Activated CD8-positive, alpha-beta memory T cell treated with anti-CD3 and anti-CD28 coated beads, Interleukin-2, amount 50 U/mL, for 4 hours (primary cell): ENCODE measurements at places on chromosomes 13 and 19.

GRCh38 chr19:293436-294110, 2.4 kb upstream of the PLPP2 start:
- no peak for DNase-seq

DNA sequence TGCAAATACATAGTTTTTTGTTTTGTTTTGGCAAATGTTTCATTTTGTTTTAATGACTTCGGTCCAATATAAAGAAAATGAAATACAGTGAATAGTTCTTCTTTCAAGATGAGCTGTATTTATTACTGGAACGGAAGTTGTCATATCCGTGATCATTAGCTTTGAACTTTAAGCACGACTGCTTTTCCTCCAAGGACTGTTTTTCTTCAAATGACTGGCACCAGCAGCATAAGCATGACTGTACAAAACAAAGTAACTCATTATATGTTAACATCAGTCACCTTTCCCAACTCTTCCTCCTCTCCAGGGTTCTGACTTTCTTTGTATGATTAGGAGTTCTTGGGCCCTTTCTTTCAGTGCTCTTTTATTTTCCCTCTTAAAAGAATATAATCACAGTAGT, 20.5 kb downstream of the EDNRB start:
- no peak for DNase-seq

DNA sequence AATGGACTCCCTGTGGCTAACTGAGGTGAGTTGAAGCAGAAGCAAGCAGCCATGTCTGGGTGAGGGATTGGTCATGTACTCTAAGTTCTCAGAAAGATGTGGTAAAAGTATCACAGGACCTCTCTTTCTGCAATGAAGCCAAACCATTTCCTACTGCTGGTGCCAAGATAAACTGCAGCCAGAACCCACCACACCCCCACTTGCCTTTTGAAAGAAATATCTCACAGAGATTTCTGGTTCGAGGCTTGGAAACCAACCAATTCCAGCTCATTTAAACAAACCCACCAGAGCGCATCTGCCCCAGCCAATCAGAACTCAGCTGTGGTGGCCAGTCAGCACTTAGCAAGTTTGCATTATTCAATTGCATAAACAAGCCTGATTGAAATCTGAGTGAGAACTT, 204.5 kb upstream of the ATXN8OS start:
- DNase-seq = no peak

DNA sequence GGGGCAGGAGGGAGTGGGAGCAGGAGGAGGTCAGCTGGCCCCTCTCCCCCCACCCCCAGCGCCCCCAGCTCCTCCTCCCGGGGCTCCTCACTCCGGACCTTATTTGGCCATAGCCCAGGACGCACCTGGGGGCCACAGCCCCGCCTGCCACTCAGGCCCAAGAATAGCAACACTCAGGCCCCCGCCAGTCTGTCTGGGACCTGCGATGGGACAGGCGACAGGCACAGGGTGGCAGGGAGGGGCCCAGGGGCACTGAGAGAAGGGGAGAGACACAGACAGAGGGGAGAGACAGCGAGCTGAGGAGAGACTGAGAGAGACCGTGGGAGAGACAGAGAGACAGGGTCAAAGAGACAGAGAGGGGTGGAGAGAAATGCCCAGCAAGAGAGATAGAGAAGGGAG, 10.2 kb downstream of the JOSD2 start:
- DNase-seq = no peak

DNA sequence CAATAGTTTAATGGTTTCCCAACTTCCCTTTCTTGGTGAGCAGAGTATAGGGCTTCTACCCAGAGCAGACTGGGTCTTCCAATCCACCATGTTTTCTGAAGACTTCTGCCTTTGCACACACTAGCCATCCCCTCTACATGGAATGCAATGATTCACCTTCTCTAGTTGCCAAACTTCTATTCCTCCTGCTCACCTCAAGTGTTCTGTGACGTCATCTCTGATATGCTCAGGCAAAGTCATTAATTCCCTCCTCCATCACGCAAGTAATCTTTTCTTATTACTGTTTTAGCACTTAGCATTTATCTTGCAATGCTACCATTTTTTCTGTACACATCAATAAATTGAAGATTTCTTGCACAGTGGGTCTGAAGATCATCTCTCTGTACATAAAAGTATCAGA, 174.2 kb downstream of the RBM26 start:
- DNase-seq = no peak

DNA sequence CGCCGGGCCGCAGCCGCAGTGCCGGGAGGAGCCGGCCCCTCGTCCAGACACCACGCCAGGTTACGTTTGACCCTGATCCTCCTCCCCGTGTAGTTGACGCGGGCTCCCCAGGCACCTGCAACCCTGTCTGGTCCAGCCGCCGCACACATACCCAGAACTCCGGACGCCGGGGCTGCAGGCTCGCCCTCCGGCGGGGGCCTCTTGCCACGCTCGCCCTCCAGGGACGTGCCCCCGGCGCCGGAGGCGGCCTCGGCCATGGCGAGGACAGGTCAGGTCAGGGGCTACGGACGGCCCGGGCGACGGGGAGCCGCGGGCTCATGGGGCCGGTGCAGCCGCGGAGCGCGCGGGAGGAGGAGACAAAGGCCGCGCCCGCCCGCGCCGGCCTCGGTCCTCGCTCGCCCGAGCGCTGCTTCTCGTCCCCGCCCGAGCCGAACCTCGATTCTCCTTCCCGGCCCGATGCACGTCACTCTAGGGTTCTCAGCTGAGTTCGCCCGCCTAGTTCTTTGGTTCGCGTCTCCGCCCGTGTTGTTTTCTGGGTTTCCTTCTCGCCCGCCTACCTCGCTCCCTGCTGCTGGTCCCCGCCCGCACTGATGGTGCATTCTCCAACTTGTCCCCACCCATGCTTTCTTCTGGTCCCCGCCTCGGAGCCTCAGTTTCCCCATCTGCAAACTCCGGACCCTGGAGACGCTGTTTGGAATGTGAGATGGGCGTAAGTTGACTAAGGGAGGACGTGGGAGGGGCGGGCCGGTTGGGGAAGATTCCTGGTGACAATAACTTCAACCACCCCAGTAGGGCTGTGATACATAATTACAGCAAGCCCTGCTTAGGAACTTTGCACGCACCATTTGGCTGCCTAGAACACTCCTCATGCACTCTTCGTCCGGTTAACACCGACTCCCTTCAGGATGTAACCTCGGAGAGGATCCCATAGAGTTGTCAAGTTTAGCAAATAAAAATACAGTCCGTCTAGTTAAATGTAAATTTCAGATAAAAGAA, at the start of gene ANO8:
Gene ANO8 (minus strand): TSS at position 442 of the 996 bp plus-strand sequence. CDS start 185 bp downstream, at position 257.
- peak; percentile 96 for DNase-seq

DNA sequence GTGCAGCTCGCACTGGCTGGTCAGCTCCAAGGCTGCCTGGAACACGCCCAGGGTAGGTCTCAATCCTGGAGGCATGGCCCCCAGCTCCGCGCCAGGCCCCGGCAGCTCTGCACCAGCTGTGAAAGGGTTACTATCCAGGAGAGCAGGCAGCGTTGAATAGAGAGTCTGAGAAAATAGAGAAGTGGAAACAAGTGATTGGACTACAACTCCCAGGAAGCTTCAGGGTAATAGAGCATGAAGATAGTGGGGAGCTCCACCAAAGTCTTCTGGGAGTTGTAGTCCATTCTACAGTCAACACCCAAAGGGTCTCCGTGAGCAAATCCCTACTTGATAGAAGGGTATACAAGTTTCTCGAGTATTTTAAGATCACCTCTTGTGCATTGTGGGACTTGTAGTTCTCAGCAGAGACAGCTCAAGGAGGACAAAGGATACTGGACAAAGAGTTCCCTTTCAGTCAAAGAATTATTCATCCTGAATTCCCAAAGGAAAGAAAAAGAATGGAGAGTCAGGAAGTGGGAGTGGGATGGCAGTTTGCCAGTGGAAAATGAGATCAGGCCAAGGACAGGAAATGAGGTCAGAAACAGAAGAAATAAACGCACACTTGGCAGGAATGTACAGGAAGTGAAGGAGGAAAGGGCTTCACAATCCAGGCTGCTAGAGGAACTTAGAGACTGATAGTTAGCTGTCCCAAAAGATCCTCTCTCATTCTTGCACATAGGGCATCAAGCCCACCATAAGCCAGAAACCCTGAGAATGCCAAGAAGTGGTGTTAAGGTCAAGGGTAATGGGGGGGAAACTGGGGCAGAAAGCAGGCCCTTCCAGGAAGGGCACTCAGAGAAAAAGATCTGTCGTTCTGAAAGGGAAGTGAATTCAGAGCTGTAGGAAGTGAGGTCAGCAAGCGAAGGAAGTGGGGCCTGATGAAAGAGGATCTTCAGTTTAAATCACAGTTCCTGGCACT, 5.5 kb upstream of the MAMSTR start:
- no peak for DNase-seq

GRCh38 chr13:102651892-102652291, 43.0 kb downstream of the METTL21C start:
- DNase-seq = no peak

GRCh38 chr13:41973247-41973741, 12.4 kb upstream of the VWA8 start:
- DNase-seq = no peak

DNA sequence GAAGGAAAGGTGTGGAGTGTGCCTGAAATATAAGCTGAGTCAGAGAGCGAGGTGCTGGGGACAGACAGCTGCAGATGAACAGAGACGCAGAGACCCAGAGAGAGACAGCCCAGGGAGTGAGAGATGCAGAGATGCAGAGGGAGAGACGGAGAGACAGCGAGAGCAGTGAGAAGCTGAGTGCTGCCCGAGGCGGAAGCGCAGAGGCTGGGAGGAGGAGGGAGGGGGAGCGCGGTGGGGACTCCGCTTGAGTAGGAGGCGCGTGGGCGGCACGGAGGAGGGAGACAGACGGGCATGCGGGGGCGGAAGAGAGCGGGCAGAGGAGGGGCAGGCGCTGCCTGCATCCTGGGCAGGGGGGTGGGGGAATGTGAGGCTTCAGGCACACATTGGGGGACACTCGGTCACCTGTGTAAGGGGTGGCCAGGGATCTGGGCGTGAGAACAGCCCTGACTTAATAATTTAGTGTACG, 25.7 kb downstream of the SLC8A2 start:
- DNase-seq = peak; percentile 80

- no peak for DNase-seq
Observed at GRCh38 chr13:77619655-77620054, 77.8 kb upstream of the SLAIN1 start.

- DNase-seq = no peak
Observed at GRCh38 chr13:107203146-107203847, 635.4 kb upstream of the ARGLU1 start.

DNA sequence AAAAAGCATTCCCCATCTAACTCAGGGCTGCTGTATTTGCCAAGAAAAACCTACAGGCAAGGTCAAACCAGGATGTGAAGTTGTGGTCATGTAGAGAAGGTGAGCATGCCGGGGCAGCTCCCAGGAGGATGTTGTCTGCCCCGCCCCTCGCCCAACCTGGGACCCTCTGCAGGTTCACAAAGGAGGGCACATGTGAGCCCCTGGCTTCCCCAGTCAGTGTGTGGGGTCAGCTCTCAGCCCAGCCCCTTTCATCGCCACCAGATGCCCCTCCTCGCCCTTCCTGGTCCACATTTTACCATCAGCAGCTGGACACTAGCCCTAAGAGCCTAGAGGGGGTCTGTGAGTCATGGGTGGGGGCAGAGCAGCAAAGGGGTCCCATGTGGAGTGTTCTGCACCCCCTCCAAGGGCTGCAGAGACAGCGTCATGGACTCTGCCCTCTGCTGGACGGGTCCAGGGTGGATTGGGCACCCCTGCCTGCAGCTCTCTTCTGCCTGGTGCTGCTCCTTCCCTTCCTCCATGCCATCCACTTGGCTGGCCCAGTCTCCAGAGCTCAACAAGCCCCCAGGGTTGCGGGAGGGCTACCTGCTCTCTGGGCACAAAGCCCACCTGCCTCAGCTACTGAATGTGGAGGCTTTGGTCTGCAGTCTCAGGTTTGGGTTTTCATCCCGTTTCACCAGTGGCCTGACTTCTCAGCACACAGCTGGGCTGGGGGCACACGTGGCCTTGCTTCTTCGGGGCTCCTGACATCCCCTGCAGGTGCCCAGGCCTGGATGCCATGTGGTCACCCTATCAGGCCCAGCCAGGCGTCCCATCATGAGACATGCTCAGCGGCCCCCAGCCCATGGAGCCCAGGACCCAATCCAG, 3.7 kb downstream of the PLEKHF1 start:
- DNase-seq = no peak

DNA sequence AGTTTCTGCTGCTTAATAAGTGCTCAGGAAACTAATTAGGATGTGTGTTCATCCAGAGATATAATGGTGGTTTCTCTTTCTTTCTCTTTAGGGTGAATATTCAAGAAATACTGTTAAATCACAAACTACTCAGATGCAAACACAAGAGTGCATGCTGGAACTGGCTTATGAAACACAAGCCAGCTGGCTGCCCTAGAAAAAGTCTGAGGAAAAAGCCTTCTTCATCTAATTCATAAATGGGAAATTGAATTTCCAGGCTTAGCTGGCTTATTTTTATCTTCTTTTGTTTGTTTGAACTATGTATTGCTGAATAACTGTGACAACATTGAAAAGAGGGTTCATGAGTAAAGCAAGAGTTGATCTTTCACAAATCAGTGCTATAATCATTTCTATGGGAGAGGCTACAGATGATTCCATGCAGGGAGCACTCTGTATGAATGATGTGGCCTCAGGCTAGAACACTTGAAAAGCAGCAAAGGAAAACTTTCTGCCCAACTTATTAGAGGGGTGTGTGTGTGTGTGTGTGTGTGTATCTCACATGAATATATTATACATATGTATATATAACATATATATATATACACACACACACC, 69.8 kb upstream of the SCEL start:
- DNase-seq = no peak

- no peak for DNase-seq
Observed at GRCh38 chr19:8503510-8503909, 1.1 kb upstream of the PRAM1 start.

DNA sequence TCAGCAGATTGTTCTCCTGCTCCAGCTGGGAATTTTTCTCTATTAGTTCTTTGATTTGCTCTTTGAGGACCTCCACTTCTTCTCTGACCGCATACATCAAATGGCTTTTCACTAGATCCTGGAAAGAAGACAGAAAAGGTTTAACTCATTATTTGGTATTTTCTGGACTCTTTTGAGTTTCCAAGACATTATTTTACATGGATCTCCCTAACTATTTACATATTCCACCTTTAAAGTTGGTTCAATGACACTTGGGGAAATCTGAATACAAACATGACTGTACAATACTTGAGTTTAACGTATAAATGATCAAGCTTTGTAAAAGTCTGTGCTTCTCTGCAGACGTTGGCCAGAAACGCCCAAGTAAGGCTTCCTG, 61.1 kb downstream of the SERP2 start:
- no peak for DNase-seq

GRCh38 chr13:43448605-43449336, 338.0 kb downstream of the ENOX1 start:
- no peak for DNase-seq

GRCh38 chr13:98542568-98543377, 34.1 kb downstream of the STK24 start:
- DNase-seq = no peak

DNA sequence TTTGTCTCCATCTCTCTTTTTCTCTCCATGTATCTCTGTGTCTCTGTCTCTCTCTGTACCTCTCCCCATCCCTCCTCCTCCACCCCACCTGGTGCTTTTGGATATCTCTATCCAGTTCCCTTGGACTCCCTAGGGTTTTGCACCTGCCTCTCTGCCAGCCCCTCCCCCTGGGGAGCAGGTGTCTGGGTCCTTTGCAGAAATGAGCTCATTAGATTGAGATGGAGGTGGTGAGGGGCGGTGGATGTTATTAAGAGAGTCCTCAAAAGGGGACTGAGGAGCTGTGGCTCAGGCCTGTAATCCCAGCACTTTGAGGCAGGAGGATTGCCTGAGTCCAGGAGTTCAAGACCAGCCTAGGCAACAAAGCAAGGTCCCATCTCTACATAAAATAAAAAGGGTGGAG, 2.1 kb downstream of the KCNN4 start:
- no peak for DNase-seq
